ENCODE measurements at places on chromosomes 7 and 10.

GRCh38 chr10:72067463-72068125 lies 20.8 kb downstream of the SPOCK2 start:
- no peak for DNase-seq

DNA sequence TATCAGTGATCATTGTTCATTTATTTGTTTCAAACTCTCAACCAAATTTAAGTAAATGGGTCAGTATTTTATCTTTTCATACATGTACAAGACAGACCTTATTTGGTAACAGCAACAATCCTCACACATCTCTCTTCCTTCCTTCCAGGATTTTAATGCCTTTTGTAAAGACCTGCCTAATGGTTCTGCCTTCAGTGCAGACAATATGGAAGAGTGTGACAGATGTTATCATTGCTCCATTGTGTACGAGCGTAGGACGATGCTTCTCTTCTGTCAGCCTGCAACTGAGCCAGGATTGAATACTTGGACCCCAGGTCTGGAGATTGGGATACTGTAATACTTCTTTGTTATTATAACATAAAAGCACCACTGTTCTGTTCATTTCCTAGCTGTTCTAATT lies 6.3 kb downstream of the CAV2 start:
- no peak for DNase-seq

- DNase-seq = no peak
Measured at GRCh38 chr10:132790470-132790869, 4.5 kb upstream of the NKX6-2 start.

- DNase-seq = no peak
Measured at GRCh38 chr10:119132521-119133345, 28.8 kb downstream of the DENND10 start.

DNA sequence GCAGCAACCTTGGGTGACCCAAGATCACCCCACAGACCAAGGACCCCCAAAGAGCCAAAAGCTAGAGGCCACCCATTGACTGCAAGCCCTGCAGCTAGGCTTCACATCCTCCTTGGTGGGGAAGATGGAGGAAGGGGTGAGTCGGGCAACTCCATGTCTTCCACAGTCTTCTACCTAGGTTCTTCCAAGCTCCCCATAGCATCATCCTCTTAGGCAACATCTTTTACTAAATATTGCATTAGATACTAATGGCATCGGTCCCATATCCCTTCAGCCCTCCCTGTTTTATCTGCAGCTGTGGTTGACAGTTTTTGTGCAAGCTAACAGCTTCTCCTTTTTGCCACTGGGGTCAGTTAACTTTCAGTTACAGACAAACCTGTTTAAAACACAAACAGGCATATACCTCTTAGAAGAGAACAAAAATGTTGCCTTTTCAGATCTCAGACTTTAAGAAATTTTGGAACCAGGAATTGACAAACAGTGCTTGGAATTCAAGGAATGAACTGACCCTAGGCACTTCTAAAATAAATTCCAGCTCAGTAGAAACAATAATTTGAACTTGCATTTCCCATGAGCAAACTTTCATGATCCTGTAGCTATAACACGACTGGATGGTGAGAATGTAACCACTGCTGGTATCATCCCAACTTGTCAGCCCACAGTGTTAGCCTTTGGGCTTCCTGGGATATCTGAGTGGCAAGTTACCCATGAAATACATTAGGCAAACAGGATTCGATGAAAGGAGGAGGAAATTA lies 33.9 kb upstream of the MSMB start:
- DNase-seq = no peak

Measured in effector memory CD4-positive, alpha-beta T cell (primary cell).